ENCODE measurements at places on chromosomes 13 and 19. TPM values are rescaled to one million over a fixed set of nuclear protein-coding genes. Genes with fewer than 3 reads are reported as not detected.

Gene PROSER3
- 8.2 TPM for total RNA-seq

Gene ILF3
- total RNA-seq, result 167 TPM

Gene TIMM44
- 85.6 TPM for total RNA-seq

Gene CDX2
- not detected for total RNA-seq

Gene IGFLR1
- total RNA-seq, result 6.1 TPM

Gene ARMC6
- 60.0 TPM for total RNA-seq

Gene OR7D2
- not detected for total RNA-seq

Gene MCEMP1
- total RNA-seq, result 0.54 TPM

Gene KIR2DL4
- not detected for total RNA-seq

Gene ZNF211
- total RNA-seq, result 16.2 TPM

Gene ZNF763
- 10.7 TPM for total RNA-seq

Gene CGB1
- total RNA-seq, result not detected

Gene COMP
- 33.3 TPM for total RNA-seq

Gene KLK3
- total RNA-seq, result not detected
